A549 (cell line): ENCODE measurements at places on chromosomes 2 and 18. TPM values are rescaled to one million over a fixed set of nuclear protein-coding genes. Genes with fewer than 3 reads are reported as not detected.

Gene CMPK2
- polyA plus RNA-seq, result 0.22 to 0.41 TPM (median 0.22 TPM) in 3 replicates

Gene POTEC
- polyA plus RNA-seq, result not detected in 3 replicates

Gene HOXD10
- polyA plus RNA-seq, result 3.7 to 5.4 TPM (median 4.3 TPM) in 3 replicates

Gene CYS1
- polyA plus RNA-seq, result 0.64 to 1.2 TPM (median 1.1 TPM) in 3 replicates

Gene HOXD12
- polyA plus RNA-seq, result not detected in 3 replicates

Gene BARD1
- polyA plus RNA-seq, result 5.5 to 8.3 TPM (median 7.9 TPM) in 3 replicates

Gene ERBB4
- not detected in 3 replicates for polyA plus RNA-seq

Gene TRABD2A
- polyA plus RNA-seq, result 7.0 to 7.4 TPM (median 7.1 TPM) in 3 replicates

Gene PRADC1
- 12.1 to 13.9 TPM (median 12.4 TPM) in 3 replicates for polyA plus RNA-seq

DNA sequence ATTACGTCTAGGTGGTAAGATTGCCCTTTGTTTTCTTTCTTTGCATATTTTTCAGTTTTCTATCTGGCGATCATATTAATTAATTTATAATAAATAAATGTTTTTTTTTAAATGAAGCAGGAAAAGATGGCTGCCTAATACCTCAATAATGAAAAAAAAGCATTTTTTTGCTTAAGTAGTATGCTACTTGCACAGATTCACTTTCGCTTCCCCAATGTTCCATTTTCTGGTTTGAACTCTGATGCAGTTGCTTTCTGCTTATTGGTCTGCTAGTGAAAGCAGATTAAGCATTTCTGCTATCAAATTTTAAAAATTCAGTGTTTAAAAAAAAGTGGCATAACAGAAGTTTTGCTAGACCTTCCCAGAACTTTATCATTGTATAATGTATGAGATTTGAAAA is 11.9 kb upstream of the TMEM182 start:
- no peak for DNase-seq

DNA sequence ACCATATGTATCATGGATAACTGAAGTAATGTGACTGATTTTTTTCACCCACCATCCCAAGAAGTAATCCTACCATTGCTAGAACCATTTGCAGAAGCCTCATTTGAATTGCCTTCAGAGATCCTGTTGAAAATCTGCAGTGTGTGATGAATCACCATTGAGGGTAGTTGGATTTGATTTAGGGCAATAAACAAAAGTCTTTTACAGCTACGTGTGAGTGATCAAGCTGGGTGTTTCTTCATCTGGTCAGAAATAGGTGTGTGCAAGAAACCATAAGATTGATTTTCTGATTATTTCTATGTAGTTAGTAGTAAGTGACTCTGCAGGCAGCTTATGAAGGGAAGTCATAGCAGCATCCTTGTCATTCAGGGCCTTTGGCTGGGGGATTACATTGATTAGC is 159.6 kb downstream of the MGAT5 start:
- DNase-seq, result no peak

- no peak for DNase-seq
These were observed 26.8 kb upstream of the TACR1 start for GRCh38 chr2:75226099-75226498.

DNA sequence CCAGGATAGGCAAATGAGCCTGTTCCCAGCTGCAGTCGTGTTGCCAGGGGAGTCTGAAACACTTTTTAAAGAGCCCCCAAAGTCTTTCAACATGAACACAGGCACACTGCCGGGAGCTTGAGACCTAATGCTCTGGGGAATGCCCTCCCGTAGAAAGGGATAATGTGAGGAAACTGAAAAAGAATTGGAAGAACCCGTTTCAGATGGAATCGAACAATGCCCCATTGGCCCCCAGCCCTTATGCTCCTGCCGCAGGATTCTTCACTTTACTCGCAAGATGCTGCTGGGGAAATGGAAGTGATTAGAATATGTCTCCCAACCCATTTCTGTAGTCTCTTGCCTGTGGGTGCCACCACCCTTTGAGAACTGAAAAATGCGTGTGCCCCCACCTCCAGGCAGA is 136.3 kb upstream of the GATA6 start:
- no peak for DNase-seq

- no peak for DNase-seq
These were observed 96.1 kb downstream of the ITGA4 start for GRCh38 chr2:181553244-181553643.

- DNase-seq, result no peak
These were observed 215.4 kb downstream of the ZBTB7C start for GRCh38 chr18:48193521-48194492.

DNA sequence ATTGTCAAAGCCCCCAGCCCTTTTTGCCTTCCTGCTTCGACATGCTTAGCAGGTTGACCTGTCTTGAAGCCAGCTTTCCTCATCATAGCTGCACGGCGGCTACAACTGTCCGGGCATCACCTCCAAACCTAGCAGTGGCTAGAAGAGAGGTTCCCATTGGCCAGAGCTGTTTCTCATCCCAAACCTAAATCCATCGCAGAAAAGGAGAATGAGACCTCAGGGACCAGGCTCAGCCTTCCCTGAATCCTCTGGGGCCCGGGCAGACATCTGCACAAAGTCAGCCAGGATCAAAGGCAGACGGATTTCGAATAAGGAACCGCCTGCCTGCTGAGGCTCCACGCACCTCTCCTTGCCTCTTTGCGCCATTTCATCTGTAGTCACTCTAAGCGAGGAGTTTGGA is 101.7 kb upstream of the SLC66A3 start:
- no peak for DNase-seq

GRCh38 chr2:241898463-241899270 is 29.1 kb downstream of the RTP5 start:
- DNase-seq, result no peak

DNA sequence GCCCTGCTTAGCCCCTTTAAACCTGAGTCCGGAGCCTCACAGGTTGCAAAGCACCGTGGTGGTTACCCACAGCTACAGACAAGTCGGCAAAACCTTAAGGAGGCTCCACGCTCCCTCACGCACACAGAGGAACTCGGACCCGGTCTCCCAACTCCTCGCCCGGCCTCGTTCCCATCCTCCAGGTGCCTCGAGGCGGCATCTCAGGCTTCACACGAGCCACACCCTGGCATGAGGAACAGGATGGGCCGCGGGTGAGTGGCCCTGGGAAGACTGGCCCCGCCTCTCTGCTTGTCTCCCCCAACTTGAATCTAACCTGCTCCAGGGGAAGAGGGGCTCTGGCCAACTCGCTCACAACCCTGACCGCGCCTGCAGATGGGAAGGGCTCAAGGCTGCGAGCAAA is 97.4 kb downstream of the EIPR1 start:
- no peak for DNase-seq

DNA sequence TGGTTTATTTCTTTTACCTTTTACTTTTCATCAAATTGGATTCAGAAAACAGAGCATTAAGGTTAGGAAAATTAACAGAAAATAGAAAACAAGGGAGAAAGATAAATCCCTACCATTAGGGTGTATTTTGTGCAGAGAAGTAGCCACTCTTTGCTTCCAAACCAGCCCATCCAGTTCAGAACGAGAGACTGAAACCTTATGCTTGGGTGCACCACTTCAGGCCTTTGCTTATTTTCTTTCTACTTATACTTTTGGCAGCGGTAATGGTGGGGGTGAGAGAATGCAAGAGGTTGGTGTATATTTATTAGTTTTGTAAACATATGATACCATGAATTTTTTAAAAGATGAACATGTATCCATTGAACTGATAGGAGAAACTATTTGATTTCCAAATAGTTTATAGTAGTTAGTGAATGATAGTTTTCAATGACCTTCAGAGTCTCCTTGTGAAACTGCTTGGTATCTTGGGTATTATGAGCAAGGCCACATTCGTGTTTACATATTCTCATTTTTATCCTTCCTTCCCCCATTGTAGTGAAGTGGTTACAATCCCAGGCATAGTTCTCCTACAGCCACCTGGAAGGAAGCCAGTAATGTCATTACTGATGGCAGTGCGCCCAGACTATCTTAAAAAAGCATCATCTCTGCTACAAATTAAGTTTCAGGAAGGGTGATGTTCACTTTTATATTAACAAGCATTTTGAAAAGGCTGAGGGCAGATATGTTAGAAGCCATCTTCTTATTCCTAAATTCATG is 60.8 kb downstream of the MFSD6 start:
- DNase-seq, result peak; percentile 86

DNA sequence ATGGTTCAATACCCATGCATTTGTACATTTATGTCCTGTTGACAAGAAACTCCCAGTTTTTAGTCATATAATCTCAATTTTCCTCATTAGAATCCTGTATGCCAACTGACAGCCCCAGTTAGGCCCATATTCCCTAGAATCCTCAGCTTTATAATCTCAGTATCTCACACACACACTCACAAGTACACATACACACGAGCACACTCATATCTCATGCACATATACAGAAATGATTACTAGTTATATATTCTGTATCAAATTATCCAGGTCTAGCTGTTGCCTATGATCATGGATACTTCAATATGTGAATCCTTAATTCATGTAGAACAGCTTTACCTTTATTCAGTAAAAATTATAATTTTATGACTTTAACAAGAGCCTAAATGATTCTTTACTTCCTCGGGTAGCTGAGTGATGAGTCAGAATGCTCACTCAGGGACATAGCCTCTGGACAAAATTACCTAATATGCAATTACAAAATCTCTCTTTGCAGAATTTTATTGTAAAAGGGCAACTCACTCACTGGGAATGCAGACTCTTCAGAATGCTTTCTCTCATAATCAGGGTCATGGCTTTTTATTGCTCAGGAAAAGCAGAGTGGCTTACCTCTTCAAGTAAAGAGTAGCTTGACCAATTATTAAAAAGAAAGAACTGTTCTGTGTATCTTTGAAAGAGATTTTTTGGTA is 193.6 kb upstream of the PIK3C3 start:
- peak; percentile 8 for DNase-seq

DNA sequence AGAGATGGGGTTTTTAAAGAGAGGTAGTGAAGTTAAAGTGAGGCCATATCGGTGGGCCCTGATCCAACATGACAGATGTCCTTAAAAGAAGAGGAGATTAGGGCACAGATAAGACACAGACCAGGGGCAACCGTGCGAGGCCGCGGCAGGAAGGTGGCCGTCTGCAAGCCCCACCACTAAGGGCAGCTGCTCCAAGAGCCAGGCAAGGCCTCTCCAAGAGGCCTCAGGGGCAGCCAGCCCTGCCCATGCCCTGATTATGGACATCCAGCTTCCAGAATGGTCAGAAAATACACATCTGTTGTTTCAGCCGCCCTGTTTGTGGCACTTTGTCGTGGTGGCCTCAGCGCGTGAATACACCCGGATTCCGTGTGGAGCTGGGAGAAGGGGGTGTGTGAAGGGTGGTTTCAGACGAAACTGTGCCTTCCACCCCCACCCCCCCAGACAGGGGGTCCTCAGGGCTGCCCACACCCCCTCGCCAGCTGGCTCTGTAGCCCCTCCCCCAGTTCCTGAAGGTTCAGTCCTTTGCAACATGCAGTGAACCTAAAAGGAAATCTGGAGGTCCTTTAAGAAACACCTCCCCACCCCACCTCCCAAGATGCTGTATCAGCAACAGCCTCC is 74.1 kb upstream of the SMAD7 start:
- no peak for DNase-seq

GRCh38 chr2:179377296-179377695 is 112.7 kb upstream of the SESTD1 start:
- DNase-seq, result no peak

GRCh38 chr2:223537115-223537514 is 65.0 kb downstream of the SCG2 start:
- DNase-seq, result no peak

DNA sequence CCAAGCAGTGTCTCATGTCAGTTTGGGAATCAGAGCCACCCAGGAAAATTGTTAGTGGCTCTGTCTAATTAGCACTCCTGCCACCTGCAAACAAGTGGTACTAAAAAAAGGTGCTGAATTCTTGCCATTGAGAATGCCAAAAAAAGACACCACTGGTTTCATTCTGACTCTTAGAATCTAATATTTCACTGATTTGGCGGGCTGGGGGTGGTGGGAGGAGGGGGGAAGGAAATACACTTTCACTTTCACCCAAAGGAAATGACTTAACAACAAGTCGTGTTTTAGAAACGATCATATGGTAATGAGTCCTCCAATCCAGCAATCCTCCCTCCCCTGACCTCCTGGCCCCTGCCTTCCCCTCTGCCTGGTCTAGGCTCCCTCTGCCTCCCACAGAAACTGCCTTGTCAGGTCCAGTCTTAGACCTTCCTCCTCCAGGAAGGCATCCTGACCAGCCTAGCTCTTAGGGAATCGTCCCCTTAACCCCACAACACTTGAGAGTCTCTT is 4.4 kb upstream of the KLHL29 start:
- DNase-seq, result no peak

- no peak for DNase-seq
These were observed 104.7 kb upstream of the CNGA3 start for GRCh38 chr2:98241592-98241991.

GRCh38 chr2:72780477-72780876 is 45.4 kb downstream of the EXOC6B start:
- peak; percentile 25 for DNase-seq

DNA sequence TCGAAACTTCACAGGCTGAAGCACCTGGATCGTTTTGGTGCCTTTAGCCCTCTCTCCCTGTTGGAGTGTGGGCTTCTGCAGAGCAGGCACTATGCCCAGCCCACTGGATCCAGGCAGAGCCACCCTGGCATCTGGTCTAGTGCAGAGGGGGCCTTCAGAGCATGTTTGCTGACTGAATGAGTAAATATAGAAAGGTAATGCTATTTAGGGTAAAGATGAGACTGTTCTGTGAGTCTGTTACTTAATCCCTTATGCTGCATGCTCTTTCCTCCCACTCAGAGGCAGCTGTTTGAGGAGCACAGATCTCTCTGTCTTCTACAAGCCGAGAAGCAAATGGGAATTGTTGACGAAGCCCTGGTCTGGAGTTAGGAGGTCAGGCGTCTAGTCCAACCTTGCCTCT is 130.2 kb downstream of the RGPD3 start:
- DNase-seq, result no peak

- DNase-seq, result no peak
These were observed 258.8 kb downstream of the DLGAP1 start for GRCh38 chr18:4196351-4196750.

DNA sequence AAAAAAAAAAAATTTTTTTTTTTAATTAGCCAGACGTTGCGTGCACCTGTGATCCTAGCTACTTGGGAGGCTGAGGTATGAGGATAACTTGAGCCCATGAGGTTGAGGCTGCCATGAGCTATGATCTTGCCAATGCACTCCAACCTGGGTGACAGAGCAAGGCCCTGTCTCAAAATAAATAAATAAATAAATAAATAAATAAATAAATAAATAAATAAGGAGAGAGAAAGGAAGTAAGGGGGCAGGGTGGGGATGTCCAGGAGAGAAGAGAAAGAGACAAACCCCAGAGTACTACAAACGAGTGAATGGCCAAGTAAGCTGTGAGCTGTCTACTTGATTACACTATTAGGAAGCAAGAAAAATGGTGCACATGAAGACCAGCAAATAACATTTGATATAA is 7.7 kb upstream of the PMAIP1 start:
- DNase-seq, result no peak

- DNase-seq, result no peak
These were observed 691.0 kb downstream of the ZEB2 start for GRCh38 chr2:143828763-143829537.

GRCh38 chr2:187769437-187769836 is 215.2 kb upstream of the TFPI start:
- DNase-seq, result no peak
